ENCODE measurements at places on chromosomes 3 and 15. TPM values are rescaled to one million over a fixed set of nuclear protein-coding genes. Genes with fewer than 3 reads are reported as not detected.
A peak's percentile ranks its signal among the peaks of the same experiment; 100 is the strongest.

SNTN gene
- not detected for polyA plus RNA-seq

PLA2G4B gene
- 5.3 TPM for polyA plus RNA-seq

DNA sequence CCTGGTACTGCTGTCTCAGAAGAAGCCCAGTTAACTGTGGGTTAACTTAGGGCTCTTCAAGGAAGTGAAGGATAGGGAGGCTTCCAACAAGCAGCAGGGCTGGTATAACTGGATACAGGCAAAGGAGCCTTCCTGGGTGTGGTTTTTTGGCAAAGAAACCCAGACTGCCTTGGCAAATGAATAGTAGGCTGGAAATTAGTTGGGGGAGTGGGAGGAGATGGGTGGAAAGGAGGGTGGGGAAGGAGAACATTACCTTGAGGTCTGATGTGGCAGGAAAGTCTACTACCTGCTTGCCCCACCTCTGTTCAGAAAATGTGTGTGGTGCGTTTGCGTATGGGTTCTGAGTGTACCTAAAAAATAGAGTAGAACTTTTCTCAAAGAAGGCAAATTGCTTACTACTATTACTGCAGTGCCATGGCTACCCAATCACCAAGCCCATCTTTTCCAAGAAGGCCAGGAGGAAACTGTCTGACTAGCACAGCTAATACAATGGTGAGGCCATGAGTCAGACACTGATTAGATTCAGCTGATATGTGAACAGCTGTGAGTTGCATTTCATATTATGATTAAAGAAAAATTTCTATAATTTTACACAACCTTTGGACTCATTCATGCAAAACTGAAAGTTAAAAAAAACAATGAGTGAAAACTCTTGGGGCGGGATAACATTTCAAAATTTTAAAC is 55.2 kb downstream of the SPTSSB start:
- DNase-seq: no peak

DNA sequence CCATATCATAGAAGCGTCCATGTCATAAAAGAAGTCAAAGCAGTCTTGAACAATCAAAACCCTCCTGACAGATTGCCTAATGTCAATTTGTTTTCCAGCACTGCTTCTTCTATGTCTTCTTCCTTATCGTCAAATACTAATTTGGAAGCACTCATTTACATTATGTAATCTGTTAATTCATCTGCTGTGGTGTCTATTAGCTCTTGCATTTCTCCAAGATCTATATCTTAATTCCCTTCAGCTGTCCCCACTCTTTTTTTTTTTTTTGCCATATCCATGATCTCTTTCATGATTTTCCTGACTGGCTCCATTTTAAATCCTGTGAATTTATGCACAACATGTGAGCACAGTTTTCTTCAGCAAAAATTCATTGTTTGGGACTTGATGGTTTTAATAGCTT is 560.5 kb upstream of the ARPP21 start:
- no peak for DNase-seq

DNA sequence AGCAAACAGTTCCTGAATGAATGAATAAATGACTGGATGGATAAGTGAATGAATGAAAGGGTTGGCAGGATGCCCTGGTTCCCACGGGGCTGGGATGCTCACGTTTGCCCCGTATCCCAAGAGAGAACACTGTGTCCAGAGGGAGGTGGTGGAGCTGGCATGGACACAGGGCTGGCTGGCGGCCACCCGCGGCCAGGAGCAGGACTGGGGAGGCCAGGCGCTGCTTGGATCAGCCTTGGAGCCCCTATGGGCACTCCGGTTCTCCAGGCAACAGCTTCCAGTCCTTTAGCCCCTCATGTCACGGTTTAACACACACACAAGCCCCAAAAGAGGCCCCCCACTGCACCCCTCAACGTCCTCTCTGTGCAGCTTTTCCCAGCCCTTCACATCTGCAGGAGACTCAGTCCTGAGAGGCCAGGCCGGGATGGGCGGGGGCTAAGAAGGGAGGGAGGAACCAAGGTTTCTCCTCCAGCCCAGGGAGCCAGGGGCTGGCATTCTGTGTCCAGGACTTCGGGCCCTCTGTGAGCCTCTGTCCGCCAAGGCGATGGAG is 86.0 kb upstream of the ALDH1L1 start:
- no peak for DNase-seq

- no peak for DNase-seq
These were observed 125.6 kb upstream of the ROPN1 start for GRCh38 chr3:124117486-124117885.

DNA sequence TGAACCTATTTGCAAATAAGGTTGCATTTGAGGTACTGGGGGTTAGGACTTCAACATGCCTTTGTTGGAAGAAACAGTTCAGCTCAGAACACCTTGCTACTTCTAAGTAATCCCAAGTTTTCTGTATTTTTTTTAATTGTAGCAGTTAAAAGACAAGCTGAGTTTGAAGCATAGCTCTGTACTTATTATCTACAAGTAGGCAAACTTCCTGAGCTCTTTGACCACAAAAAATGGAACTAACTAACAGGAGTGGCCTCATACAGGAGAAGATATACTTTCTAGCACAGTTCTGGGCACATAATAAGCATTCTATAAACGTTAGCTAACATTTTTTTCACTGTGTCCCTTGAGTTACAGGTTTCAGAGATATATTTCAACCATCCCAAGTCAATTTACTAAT is 159.2 kb downstream of the CHST2 start:
- DNase-seq: no peak

- no peak for DNase-seq
These were observed 12.6 kb downstream of the RAB11A start for GRCh38 chr15:65881766-65882434.

- no peak for DNase-seq
These were observed 37.5 kb downstream of the EHD4 start for GRCh38 chr15:41934843-41935242.

DNA sequence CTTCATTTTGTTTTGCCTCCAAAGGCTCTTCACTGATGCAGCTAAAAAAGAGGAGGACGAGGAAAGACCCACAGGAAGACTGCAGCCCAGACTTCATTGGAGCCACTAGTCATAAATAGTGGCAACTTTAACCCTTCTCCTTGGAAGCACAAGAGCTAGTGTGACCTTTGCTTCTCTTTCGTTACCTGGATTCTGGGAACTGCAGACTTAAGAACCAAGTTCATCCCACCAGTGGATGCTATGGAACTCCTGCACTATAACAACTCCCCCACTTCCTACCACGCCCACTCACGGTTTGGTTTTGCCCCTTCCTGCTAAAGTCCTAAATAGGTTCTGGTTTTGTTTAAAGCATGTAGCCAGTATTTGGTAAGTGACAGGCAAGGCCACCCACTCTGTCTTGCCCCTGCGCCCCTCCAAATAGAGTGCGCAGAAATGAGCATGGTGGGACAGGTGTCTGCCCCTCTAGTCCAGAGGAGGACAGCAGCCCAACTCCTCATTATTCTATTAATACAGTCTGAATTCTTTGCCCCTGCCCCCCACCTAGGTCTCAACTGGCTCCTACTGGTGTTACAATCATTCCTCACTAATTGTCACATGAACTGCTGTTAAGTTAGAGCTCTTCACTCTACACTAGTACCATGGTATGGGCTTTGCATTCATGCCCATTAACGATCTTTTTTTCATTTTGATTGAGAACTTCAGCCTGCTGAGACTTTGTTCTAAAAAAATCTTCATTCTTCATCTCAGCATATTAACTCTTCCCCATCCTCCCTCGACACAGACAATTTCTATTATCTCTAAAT is 504.6 kb downstream of the FOXP1 start:
- no peak for DNase-seq

GRCh38 chr3:112136959-112137693 is 4.1 kb upstream of the GCSAM start:
- peak; percentile 59 for DNase-seq

DNA sequence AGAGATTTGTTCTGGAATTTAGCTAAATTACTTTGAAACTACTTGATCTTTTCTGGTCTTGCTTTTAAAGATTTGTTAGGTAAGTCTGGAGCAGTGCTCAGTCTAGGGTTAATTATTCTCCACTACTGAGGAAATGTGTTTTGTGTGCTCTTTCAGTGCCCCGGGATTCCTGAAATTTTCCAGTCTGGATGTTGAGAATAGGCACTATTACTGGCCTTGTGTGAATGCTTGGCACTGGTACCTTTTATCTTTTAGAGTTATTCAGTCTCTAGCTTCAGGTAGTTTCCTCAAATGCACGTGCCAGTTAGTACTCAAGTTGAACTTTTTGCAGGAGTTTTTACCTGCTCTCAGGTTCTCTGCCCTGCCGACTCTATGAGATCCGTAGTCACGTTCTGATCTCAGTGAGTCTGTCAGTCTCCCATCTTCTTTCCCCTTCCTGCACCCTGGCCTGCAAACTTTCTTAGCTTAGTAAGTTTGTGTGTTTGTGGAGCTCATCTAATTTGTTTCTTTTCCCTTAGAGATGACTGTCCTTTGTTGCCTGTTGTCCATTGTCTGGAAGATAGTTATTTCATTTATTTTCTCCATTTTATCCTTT is 39.5 kb downstream of the TCF12 start:
- no peak for DNase-seq

DNA sequence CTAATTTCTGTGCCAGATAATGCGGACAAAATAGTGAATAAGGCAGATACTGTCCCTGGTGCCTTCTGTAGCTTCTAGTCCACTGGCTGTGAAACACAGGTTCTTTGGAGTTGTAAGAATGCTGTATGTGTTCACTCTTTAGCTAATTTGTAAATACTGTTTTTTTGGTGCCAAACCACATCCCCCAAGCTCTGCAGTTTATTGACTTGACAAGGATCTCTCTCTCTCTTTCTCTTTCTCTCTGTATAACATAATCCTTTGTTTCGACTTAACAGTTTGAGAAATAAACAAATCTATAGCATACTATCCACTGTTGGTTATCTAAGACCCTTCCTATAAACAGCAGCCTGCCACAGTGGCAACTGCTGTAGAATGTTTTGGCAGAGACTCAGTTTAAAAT is 7.6 kb downstream of the SMAD3 start:
- no peak for DNase-seq

DNA sequence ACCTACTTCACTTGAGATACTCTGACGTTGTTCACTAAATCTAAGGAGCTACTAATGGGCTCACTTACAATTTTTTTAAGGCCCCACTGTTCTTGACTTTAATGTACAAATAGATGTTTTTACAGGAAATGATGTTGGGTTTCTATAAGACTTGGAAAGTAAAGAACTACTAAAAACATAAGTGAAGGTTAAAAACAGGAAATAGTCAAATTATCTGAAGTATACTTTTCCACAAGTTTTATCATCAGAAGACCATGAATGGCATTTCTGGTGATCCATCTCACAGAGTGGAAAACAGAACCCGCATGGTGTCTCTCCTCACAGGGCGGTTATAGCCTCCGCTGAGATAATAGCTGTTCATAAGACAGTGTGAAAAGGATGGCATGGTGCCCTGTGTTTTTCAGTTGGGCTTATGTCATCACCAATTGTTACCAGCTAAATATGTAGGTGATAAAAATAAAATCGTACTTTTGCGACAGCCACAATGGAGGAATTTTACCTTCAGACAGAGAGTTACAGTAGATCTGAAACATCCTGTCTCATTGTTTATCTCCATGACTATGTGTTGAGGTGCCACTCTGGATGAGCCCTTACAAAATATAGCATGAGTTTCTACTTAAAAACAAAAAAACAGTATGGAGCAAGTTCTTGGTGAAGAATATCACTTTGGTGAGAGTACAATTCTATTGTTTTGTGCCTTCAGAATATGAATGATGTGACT is 462.4 kb downstream of the RAP2B start:
- no peak for DNase-seq
